ENCODE measurements at places on chromosomes 13 and 19.

- no peak for DNase-seq
These were observed 20.6 kb downstream of the CELF5 start for GRCh38 chr19:3245050-3245449.

GRCh38 chr19:23770672-23771250, 12.1 kb upstream of the ZNF681 start:
- no peak for DNase-seq

DNA sequence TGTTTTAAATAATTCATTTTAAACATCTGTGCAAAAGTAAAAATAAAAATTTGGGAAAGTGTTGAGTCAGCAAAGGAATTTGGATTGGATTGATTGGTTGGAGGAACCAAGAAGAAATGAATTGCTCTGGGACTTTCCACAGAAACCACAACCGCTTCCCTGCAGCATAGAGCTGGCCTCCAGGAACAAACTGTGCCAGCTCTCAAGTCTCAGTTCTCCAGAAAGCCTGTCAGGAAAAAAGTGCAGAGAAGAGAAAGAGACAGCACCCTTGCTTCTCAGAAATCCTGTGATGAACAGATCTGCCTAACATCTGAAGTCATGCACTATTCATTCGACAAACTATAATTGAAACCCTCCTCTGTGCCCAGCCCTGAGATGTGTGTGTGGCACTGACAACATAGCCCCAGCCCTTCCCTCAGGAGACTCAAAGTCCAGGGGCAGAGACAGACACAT, 14.8 kb downstream of the LYPD3 start:
- DNase-seq, result no peak

GRCh38 chr19:45470762-45471081, 2.9 kb downstream of the FOSB start:
- no peak for DNase-seq

DNA sequence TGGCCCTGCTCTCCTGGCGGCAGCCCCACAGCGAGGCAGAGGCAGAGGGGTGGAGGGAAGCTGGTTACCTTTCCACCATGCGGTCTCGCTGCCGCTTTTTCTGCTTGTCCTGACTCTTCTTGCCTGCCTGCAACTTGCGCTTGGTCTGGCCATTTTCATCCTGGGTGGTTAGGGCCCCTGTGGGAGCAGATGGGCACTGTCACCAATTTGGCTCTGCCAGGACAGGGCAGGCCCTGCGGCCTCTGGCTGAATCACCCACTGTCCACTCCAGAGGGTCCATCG, 19.6 kb upstream of the AKAP8 start:
- no peak for DNase-seq

DNA sequence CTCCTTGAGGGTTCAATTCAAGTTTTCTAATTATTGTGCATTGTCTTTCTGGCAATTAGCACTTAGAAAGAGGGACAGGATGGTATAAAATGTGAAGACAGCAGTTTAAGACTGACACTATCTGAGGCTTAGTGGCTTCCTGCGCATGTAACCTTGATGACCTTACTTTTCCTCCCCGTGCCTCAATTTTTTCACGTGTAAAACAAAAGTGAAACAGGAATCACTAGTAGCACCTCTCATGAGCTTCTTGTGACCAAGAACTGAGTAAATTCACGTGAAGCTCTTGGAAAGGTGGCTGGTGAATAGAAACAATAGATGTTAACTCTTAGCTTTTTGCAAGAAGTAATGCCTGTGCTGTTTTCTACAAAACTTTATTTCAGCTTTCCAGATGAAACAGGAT, 233.9 kb downstream of the LMO7 start:
- no peak for DNase-seq

- DNase-seq, result no peak
These were observed 25.3 kb upstream of the CEACAM20 start for GRCh38 chr19:44554641-44555246.

GRCh38 chr19:44702551-44703176, 3.7 kb downstream of the CEACAM16 start:
- DNase-seq, result no peak

DNA sequence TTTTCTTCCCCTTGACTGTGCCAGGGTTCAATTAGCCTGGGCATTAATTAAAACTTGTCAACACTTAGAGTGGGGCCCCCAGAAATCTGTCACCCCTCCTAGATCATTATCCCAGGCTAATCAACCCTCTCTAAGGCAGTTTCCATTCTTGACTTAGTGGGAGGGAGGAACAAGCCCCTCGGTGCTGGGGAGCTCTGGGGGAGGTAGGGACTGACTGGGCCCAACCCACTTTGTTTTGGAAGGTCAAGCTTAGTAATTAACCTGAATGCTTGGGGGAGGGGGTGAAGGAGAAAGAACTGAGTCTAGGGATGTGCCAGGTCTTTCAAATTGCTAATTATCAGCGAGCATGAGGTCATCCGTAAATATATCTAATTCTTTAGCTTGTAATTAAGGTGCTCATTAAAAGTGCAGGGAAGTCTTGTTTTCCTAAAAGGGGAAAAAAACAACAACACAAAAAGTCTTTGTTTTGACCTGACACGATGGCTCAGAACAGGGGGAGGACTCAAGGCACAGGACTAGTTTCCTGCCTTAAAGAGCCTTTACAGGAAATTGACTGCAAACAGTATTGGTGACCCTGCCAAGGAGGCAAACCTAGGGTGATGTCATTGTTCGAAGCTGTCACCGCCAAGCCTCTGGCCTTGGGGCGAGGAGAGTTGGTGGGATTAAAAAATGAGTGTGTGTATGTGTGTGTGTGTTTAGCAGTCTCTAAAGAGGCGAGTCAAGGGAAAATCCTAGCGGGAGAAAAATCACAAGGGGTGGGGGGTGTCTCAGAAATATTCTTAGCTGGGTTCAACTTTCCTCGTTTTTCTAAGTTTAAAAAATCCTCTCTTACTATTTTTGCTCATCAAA, 19.4 kb downstream of the ACTN4 start:
- DNase-seq, result peak; percentile 54

DNA sequence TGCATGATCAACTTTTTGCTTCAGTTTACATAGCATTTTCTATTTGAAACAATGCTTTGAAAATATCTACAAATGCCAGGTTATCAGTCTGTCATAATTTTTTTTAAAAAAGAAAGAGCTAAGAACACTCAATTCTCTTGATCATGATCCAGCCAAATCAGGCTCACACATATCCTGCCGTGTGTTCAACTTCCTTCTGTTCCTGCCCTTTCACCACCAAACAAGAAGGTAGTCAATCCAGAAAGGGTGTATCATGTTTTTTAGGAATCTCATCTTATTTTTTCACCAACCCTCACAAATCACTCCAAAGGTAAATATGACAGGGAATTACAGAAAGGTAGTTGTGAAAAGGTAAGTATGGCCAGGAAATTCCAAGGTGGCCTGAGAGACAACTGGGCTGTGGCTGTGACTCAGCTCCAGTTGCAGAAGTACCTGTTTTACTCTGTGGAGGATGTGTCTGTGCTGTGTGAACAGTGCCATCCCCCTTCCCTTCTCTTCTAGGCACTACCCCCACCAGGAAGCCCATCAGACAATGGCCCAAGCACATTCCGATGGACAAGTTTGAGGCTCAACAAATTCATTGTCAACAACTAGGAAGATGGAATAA, 138.8 kb upstream of the GJB6 start:
- DNase-seq, result no peak

DNA sequence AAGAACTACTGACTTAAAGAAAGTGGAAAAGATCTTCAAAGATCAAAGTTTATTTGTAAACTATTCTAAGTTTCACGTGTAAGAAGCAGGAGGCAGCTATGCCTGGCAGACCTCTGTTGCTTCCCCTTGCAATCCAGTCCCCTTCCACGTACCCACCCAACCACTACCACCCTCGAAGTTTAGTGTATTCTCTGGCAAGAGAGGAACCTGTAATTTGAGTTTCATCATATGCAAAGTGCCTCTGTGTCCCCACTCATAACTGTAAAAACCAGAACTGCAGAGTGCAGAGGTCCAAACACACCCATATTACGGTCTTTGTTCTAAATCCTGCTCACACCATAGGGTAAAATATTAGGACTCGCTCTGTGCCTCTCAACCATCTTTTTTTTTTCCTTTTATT, 75.8 kb upstream of the FRY start:
- DNase-seq, result no peak

GRCh38 chr13:36840718-36841250, 21.8 kb downstream of the RFXAP start:
- DNase-seq, result no peak

DNA sequence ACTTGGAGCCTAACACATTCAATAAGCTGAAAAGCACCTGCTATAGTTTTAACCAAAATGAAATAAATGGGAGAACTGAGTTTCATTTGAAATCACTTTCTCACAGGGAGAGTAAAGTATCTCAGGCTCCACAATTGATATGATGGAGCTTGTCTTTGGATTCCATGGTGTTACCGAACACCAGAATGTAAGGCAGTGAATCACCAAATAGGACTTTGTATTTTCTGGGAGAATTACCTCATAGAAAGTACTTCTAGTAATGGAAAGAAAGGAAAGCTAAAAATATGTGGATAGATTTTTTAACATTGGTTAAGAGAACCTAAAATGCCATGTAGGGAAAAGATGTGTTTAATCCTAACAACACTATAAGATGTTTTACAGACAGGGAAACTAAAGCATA, 123.6 kb downstream of the NALCN start:
- no peak for DNase-seq

- DNase-seq, result no peak
These were observed 240.8 kb downstream of the NHLRC3 start for GRCh38 chr13:39279077-39279476.

DNA sequence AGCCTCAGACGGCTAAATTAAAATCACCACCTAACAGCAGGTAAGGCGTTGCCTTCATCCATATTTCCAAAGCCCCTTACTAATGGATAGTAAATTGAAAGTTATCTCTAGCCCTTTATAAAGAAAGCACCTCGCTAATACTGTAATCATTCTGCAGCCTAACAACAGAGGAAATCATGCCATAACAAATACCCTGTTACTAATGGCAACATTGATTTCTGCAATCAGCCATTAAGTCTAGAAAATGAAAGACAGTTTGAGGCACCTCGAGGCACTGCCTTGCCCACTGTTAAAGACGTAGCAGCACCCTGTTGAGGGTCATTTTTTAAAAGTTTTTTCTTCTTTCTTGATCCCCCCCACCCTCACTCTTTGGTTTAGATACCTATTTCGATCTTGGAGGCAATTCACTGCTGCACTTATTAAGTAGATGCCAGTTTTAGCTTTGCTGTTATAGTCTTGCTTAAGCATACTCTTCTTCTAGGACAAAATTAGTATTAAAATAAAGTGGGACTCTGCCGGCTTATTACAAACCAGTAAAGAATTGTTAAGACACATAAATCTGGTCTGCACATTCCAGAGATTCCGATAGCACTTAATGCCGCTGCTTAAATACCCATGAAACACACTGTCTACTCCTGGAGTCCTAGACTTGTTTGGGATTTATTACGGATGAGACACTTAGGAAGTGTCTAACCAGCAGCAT, 74.8 kb downstream of the ZNF536 start:
- DNase-seq, result no peak

DNA sequence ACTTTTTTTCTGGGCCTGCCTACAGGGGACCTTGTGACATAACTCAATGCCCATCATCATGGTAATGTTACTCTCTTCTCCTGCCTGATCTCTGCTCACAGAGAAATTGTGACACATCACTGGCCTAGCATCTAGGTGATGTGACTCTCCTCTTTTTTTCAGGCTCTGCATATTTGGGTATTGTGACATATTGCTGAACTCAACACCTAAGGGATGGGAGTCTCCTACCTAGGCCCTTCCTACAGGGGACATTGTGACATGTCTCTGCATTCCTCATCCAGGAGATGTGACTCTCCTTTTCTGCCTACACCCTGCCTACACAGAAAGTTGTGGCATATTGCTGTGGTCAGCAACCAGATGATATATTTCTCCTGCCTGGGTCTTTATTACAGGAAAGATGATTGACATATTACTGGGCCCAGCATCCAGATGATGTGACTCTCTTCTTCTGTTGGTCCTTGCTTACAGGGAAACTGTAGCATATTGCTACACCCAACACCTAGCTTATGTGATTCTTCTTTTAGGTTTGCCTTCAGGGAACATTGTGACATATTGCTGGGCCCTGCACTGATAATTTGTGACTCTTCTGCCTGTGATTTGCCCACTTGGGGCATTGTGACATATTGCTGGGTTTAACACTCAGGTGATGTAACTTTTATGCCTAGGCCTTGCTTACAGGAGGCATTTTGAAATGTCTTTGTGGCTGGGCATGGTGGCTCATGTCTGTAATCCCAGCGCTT, 21.0 kb upstream of the ZNF254 start:
- no peak for DNase-seq

DNA sequence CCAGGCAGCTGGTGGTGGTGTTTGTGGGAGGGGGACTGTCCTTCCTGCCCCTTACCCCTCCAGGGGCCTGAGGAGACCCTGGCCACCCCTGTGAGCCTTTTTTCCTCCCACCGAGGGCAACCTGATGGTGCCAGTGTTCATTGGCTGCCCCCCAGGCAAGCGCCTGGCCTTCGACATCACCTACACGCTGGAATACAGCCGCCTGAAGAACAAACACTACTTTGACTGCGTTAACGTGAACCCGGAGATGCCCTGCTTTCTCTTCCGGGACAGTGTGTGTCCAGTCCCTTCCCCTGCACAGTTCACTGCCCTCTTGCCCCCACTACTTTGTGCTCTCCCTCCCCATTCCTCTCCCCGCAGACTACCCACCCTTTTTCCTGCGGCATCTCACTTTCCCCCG, 7.3 kb upstream of the PSMD8 start:
- DNase-seq, result no peak

DNA sequence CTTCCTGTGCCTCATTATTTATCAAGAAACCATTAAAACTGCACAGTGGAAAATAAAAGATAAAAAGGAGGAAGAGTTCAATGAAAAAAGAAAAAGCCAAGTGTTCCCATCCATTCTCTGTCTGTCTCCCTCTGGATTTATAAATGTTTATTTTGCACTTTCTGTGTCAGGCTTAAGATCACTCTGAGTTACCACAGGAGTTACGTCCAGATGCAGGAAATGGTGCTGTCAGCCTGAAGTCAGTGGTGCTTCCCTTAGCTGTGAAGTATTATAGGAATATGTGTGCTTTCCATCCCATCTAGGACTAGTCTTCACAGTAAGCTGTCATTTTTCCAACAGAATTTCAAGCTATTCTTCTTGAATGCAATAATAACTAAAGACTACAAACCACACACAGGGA, 420.2 kb downstream of the KCTD12 start:
- no peak for DNase-seq

GRCh38 chr13:113275387-113275786, 21.7 kb upstream of the LAMP1 start:
- DNase-seq, result peak; percentile 39

- no peak for DNase-seq
These were observed 675 bp upstream of the PGPEP1 start for GRCh38 chr19:18339723-18340122.

GRCh38 chr13:69657676-69658075, 449.9 kb upstream of the ATXN8OS start:
- DNase-seq, result no peak

GRCh38 chr13:33629605-33630360, 188.2 kb upstream of the RFC3 start:
- no peak for DNase-seq

DNA sequence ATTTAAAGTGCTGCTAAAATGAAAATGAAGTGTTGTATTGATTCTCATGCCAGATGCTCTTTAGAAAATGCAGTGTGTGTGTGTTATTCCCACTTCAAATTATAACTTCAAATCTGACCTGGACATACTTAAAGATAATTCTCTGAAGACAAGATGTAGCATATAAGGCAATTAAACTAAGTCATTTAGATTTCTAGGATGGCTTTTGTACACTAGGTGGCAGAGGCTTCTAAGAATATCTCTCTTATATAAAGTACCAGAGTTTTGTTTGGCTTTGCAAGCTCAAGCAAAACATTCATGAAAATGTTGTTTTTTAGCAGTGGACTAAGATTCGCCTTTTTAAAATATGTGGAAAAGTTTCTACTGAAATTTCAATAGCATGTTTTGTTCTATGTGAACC, 407.2 kb downstream of the GPC5 start:
- no peak for DNase-seq

GRCh38 chr13:96783511-96783910, 210.8 kb downstream of the OXGR1 start:
- DNase-seq, result no peak

Data from HEK293T (cell line).